Foreskin keratinocyte (primary cell): ENCODE measurements at places on chromosomes 5 and 9. TPM values are rescaled to one million over a fixed set of nuclear protein-coding genes. Genes with fewer than 3 reads are reported as not detected.
A peak's percentile ranks its signal among the peaks of the same experiment; 100 is the strongest.

GRCh38 chr5:14164164-14165163 lies 21.3 kb downstream of the TRIO start:
- no peak for DNase-seq

DNA sequence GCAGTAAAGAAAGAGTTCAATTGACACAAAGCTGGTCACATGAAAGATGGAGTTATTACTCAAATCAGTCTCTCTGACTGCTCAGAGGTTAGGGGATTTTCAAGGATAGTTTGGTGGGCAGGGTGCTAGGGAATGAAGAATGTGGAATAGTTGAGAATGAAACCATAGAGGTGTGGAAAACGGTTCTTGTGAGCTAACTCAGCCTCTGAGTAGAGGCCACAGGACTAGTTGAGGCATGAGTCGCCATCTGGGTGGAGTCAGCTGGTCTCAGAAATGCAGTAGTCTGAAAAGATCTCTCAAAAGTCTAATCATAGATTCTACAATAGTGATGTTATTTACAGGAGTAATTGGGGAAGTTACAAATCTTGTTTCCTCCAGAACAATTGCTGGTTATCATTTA lies 178.9 kb upstream of the SPEF2 start:
- DNase-seq: peak; percentile 27

DNA sequence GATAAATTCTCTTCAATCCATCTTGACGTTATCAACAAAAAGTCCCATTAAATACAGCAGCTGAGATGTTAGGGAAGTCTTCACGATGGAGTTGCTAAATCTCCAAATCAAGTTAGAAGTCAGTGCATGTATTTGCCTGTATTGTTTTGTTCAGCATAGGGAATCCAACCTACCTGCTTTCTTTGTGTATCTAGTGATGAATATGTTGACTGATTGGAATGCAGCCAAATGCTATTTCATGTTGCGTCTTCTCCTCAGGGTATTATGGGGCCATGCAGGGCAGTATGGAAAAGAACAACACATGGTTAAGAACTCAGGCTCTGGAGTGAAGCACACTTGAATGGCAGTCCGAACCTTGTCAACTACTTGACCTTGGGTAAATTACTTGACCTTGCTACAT lies 529.5 kb upstream of the ZNF462 start:
- peak; percentile 59 for DNase-seq

- peak; percentile 30 for DNase-seq
Measured at GRCh38 chr9:71647094-71647591, 121.2 kb downstream of the CEMIP2 start.

DNA sequence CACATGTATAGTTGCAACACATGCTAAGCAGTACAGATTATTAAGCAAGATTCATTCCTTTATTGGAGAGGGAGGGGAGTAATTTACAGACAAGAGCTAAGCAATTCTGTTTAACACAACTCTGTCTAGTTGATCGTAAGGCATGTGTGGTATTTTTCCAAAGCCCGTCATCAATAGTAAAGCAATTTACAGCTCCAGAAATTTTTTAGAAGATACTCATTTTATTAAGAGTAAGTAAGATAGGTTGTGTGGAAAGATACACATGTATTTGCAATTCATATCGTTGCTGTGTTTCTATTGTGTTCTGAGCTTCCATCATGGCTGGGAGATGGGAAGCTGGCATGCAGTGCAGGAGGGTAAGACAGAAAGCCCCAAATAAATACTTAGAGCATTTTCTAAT lies 289.2 kb upstream of the TMEM161B start:
- no peak for DNase-seq

DNA sequence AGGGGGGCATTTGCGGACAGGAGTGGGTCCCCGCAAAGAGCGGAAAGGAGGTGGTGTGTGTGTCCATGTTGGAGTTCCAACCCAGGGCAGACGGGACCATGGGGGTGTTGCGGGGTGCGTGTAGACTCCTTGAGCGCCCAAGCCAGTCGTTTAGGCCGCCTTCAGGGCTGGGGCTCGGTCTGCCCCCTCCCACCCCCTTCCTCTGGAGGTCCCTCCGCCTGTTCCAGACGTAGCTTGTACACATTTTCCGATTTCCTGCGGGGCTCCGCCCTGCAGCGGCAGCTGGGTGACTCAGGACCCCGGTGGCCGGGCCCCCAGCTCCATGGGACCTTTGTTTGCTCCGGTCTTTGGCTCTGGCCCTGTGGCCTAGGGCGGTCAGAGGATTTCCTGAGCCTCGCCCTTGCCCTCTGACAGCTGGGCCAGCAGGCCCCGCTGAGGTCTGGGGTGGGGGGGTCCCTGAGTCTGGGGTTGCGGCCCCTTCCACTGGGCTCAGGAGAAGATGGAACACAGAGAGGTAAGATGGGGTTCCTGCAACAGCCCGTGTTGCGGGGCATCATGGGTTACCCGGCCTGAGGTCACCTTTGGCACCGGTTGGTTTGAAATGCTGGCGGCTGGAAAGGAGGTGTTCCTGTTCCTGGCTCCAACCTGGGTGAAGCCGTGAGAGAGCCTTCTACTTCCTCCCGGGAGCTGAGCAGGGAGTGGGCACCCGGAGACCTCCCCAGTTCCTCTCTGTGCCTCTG lies 1.5 kb downstream of the PKN3 start:
- no peak for DNase-seq

GRCh38 chr5:68376935-68377334 lies 161.4 kb downstream of the PIK3R1 start:
- peak; percentile 37 for DNase-seq

TMEM171 gene
- 8.0 and 9.8 TPM in 2 replicates for total RNA-seq

GABRG2 gene
- total RNA-seq: not detected in 2 replicates
